ENCODE measurements at places on chromosomes 13 and 19. TPM values are rescaled to one million over a fixed set of nuclear protein-coding genes. Genes with fewer than 3 reads are reported as not detected.

GRCh38 chr19:14972676-14973075, 7.0 kb downstream of the SLC1A6 start:
- no peak for DNase-seq

GRCh38 chr13:19150712-19151228, 30.9 kb downstream of the TUBA3C start:
- DNase-seq = no peak

DNA sequence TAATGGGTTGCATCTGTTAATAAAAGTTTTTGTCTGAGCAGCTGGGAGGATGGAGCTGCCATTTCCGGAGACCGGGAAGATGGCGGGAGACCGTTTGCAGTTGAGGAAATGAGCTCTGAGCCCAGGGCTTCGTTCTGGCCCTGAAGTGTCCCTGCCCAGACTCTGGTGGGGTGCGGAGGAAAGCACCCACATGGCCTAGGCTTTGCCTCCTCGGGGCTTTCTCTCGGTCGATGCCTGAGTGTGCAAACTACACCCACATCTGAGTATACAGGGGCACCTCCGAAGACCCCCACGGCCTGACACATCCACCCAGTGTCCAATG, 15.6 kb upstream of the NANOS3 start:
- DNase-seq = no peak

GRCh38 chr13:87123987-87124784, 547.0 kb upstream of the SLITRK5 start:
- no peak for DNase-seq

- no peak for DNase-seq
Observed at GRCh38 chr13:108273429-108274118, 4.1 kb downstream of the TNFSF13B start.

DNA sequence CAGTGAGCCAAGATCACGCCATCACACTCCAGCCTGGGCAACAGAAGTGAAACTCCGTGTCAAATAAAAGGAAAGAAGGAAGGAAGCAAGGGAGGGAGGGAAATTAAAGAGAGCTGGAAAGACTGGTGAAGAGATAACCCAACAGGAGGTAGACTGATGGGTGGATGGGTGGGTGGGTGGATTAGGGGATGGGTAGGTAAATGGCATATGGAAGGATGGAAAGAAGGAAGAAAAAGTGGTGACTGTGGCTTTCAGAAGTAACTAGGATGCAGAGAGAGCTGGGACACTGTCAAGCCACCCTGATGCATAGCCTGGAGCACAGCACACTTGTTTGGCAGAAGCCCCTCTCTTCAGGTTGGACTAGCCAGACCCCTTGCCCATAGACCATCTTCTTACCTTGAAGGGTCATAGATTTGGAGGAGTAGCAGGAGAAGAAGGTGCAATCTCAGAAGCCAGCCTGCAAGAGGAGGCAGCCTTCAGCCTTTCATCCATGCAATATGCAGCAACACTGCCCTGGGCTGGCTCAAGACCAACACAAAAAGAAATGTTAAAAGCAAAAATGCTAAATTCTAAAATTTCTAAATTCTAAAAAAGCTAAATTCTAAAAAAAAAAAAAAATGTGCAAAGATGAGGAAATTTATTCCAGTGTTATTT, 5.1 kb downstream of the IQCN start:
- DNase-seq = no peak

DNA sequence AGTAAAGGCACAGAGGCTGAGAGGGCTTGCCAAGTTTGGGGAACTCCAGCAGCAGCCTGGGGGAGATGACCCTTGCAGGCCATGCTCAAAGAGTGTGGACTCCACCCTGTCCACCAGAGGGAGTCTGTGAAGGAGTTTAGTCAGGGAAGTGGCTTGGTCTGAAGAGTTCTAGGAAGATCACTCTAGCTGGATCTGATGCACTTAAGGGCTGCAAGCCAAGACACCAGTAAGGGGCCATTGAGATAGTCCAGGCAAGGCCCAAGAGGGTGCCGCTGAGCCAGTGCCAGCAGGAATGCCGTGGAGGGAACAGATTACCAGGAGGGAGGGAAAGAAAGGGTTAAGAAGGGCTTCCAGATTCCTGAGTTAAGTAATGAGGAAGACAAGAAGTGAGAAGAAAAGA, 68.7 kb downstream of the ZAR1L start:
- no peak for DNase-seq

- DNase-seq = no peak
Observed at GRCh38 chr19:976476-976875, 7.7 kb upstream of the WDR18 start.

DNA sequence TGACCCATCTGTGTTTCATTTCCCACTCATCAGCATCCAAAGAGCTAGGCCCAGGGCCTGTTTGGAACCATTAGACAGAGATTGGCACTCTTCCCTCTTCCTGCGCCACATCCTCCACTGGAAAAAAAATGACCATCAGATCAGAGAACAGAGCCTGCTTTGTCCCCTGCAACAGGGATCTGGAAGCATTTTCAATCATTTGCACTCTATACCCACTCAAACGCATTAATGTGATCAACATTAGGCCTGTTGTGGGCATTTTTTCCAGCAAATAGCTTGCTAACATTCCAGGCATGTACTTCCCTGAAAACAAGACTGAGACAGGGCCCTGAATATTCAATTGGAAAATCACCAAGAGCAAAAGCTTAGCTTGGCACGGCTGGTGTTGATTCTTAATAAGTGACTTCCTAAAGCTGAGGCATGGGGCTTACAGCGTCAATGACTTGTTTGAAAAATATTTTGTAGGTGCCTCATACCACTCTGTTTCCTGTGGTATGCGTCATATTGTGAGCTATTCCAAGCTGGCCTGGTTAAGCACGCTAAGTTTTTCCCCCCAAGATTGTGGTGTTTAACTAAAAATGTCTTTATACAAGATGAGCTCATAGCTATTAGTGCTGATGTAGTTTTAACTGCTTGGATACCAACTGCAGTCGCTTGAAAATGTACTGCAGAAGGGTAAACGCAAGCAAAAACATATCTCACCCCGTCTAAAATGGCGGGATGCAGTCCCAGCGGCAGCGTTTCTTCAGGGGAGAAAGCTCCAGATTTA, 404.4 kb downstream of the SPRY2 start:
- DNase-seq = no peak

- no peak for DNase-seq
Observed at GRCh38 chr19:498511-498891, 2.2 kb downstream of the MADCAM1 start.

- DNase-seq = no peak
Observed at GRCh38 chr13:56561327-56561726, 579.4 kb upstream of the PRR20A start.

DNA sequence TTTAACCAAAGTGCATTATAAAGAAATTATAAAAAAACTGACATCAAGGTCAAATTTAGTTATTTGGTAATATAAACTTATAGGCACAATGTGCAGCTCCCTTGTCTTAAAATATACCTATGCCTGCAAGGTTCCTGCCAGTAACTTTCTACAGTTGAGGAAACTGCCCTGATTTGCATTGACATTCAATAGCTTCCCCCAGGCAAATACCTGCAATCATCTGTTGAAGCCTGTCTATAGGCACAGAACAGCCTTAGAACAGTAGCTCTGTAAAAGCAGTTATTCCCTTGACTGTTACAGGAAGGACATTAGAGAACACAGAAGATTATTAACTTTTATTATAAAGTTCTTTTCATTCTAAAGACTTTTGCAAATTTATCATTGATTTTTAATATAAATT, 1239.5 kb downstream of the PCDH9 start:
- DNase-seq = no peak

- DNase-seq = no peak
Observed at GRCh38 chr13:42612021-42612765, 38.2 kb downstream of the TNFSF11 start.

- DNase-seq = no peak
Observed at GRCh38 chr13:93265800-93266199, 39.2 kb downstream of the GPC6 start.

DNA sequence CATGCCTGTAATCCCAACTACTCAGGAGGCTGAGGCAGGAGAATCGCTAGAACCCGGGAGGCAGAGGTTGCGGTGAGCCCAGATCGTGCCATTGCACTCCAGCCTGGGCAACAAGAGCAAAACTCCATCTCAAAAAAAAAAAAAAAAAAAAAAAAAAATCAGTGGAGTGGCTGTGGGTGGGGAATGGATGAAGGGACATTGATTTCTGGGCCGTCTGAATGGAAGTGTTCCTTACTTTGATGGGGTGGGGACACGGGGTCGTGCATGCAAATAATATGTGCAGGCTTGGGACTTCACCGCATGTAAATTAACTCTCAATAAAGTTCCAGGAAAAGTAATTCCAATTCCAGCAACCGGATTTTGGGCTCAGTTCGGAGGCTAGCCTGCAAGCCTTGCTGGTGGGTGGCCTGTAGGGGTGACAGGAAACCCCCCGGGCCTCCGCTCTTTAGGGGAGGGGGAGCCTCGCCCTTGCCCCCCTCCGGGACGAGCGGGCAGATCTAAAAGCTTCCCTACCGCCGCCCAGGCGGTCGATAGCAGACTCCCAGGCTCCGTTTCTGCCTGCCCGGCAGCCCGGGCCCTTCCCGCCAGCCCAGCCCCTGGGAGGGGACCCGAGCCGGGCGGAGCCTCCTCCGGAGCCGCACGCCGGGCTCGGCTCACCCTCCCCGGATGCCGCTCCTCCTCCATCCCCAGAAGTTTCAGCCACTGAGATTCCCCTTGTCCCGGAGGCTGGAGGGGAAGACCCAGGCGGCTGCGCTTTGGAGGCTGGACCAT, 48.0 kb upstream of the ADGRE5 start:
- DNase-seq = no peak

MATK gene
- total RNA-seq = not detected

CEACAM1 gene
- total RNA-seq = not detected

OR7G3 gene
- not detected for total RNA-seq

BAX gene
- total RNA-seq = 165 TPM

EFNA2 gene
- 7.0 TPM for total RNA-seq

SLC25A23 gene
- 51.7 TPM for total RNA-seq

KLK11 gene
- total RNA-seq = not detected

TNFRSF19 gene
- 1.2 TPM for total RNA-seq

ZNF439 gene
- total RNA-seq = 1.1 TPM

MAMSTR gene
- 1.6 TPM for total RNA-seq

ZNF382 gene
- total RNA-seq = 17.3 TPM

CGB5 gene
- total RNA-seq = not detected
